Activated naive CD8-positive, alpha-beta T cell treated with anti-CD3 and anti-CD28 coated beads, Interleukin-2, amount 50 U/mL, for 16 hours (primary cell): ENCODE measurements at places on chromosomes 4 and X.

DNA sequence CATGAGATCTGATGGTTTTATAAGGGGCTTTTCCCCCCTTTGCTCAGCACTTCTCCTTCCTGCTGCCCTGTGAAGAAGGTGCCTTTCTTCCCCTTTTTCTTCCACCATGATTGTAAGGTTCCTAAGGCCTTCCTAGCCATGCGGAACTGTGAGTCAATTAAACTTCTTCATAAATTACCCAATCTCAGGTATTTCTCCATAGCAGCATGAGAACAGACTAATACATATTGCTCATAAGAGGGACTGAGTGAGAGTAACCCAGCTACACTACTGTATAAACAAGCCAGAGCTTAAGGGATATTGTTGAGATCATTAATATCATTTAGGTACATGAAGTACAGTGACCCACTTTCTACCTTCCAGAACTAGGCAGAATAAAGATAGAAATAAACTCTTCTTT lies 102.9 kb downstream of the TEX13A start:
- no peak for DNase-seq

DNA sequence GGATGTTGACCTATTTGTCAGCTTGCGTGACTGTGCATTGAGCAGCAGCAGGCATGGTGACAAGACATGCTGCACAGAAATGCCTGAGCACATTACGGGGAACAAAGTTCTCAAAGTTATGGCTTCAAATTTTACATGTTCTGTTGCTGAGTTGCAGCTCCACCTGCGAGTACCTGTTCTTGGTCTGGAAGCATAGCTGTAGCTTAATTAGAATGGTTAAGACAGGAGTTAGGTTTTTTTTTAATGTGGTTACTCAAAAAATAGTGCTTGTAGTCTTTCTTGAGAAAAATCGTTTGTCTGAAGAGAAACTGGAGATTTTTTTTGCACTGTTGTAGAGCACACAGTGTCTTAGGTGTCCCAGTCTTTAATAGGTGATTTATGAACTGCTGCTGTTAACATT lies 38.8 kb upstream of the GNPDA2 start:
- DNase-seq = no peak

GRCh38 chr4:70984589-70984988 lies 8.9 kb upstream of the DCK start:
- DNase-seq = no peak

- DNase-seq = no peak
Observed at GRCh38 chr4:168744021-168744420, 247.2 kb downstream of the PALLD start.

GRCh38 chr4:81913427-81913879 lies 441.7 kb upstream of the RASGEF1B start:
- peak; percentile 9 for DNase-seq

DNA sequence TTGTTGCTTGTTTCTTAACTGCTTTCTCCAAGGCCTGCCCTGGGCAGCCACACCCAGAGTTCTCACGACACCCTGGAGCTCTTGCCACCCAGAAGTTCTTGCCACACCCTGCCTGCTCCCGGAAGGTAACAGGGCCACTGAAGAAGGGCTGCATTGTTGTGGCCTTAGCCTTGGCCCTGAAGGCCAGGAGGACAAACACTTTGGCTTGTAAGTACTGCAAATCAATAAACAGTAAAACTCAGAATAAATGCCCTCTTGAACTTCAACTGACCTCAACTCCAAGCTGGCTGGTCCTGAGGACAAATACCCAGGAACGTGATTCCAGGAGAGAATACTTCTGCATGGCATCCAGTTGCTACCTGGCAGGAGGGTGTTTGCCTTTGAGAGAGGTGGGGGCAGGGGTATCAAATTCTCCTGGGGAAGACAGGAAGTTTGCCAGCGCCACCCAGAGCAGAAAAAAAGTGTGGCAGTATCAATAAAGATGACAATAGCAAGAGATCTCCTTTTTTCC lies 54.1 kb downstream of the TLR10 start:
- DNase-seq = no peak

- no peak for DNase-seq
Observed at GRCh38 chrX:151970661-151971060, 3.8 kb downstream of the GABRE start.

- no peak for DNase-seq
Observed at GRCh38 chrX:103774070-103774642, 2.5 kb upstream of the PLP1 start.

GRCh38 chr4:88775529-88775928 lies 77.9 kb upstream of the NAP1L5 start:
- no peak for DNase-seq

- no peak for DNase-seq
Observed at GRCh38 chrX:12322031-12322430, 183.8 kb downstream of the FRMPD4 start.

DNA sequence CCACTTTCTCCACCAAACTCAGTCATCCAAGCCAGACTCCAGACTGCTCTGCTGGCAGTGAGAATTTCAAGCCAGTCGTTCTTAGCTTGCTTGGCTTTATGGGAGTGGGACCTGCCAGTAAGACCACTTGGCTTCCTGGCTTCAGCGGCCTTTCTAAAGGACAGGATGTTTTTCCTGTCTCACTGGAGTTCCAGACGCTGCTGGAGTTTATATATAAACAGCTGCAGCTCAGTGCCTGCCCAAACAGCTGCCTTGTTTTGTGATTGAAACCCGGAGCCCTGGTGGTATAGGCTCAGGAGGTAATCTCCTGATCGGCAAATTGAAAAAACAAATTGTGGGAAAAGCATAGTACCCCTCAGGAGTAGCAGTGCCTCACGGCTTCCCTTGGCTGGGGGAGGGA lies 1165.8 kb upstream of the ADGRL3 start:
- DNase-seq = no peak

- DNase-seq = no peak
Observed at GRCh38 chr4:4981427-4981826, 37.8 kb downstream of the CYTL1 start.

DNA sequence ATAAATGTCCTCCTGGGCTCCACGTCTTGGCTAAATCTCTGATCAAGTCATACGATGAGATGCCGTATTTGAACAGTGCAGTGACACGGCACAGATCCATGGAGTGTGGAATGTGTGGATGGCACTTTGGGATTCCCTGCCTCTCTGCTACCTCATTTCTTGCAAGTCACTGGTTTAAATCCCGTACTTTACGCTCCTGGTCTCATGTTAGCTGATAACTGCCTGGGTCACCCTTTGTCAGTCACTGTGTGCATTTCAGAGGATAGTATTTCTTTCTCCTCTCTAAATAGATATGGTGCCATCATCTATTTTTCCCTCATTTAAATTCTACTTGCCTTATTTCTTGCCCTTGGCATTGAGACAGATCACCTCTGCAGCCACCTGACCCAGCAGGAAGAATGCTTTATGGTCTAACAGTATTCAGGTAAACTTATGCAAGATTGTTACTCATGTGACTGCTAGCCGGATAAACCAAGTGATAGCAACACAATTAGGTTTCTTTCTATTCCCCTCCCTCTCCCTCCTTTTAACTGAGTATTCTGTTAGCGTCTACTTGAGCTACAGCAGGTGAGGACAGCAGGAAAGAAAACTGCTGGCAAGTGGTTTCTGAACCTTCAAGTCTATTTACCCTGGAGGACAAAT lies 2.8 kb downstream of the EGF start:
- no peak for DNase-seq

DNA sequence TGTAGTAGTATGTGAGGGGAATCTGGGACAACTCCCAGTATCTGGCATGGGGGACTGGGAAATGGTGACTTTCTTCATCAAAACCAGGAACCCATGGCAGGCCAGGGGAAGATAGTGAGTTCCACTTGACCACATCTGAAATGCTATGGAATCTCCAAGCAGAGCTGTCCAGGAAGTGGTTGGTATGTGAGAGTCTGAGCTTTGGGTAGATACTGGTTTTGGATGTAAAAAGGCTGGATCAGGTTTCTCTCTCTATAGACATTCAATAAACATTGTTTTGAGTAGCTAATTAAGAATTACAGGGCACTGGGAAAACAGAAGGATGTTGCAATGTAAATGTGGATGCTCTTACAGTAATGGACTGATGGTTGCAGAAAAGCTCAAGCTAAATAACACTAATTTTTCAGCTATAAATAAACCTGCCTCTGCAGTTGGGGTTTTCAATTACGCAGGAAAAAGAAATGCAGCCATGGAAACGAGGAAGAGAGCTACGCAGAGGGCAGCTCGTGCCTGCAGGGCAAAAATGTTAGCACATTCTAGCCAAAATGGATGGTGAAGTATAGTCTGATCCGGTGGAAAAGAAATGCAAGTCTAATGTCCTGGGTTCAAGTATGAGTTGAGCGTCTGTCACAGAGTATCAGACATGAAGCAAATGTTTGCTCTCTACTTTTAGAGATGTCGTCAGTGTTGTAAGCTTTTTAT lies 13.4 kb upstream of the CHRNA9 start:
- no peak for DNase-seq

- no peak for DNase-seq
Observed at GRCh38 chr4:154497889-154498288, 6.3 kb upstream of the DCHS2 start.

DNA sequence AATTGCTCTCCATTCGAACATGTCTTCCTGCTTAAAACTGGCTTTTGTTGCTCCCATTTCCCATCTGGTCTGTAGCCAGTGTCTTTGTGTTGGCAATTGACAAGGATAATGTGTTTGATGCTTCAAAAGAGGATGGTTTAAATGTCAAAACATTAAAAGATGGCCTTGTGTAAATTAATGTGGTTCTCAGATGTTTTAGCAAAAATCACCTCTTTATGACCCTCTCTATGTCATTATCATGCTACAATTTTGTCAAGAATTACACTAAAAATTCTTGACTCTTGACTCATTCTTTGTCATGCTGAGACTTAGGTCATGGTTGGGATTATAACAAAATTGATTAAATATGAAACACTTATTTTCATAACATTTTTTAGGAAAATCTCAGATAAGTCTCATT lies 47.4 kb downstream of the TMEM131L start:
- DNase-seq = no peak

DNA sequence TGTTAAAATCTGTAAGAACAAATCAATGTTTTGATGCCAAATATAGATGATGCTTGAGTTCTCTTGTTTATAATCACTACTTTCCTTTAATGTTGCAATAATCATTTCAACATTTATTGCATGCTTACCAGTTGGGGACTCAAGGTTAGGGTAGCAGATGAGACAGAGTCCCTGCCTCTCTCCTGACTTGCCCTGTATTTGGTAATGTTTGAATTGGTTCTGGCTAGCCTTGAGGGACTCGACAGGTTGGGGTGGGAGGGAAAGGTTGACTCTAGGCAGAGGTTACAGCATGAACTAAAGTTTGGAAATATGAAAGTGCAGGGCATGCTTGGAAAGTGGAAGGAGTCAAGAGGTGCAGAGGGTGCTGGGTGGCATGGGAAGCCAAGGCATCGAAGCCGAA lies 2.0 kb downstream of the SEC24B start:
- no peak for DNase-seq

DNA sequence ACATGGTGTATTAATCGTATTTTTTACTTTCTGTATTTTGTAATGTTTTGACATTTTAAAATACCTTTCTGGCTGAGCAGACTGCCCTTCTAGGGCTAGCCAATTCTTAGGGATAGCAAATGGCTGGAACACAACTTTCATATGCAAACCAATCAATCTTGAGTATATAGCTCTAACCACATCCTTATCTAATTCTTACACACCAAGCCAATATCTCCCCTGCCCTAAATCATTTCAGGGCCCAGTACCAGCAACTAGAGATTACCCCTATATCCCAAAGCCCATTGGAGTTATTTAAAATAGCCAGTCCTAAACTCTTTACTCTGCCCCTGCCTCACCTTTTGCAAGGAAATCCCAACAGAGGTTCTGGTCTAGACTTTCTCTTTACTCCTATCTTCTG lies 58.3 kb downstream of the INTS12 start:
- no peak for DNase-seq

DNA sequence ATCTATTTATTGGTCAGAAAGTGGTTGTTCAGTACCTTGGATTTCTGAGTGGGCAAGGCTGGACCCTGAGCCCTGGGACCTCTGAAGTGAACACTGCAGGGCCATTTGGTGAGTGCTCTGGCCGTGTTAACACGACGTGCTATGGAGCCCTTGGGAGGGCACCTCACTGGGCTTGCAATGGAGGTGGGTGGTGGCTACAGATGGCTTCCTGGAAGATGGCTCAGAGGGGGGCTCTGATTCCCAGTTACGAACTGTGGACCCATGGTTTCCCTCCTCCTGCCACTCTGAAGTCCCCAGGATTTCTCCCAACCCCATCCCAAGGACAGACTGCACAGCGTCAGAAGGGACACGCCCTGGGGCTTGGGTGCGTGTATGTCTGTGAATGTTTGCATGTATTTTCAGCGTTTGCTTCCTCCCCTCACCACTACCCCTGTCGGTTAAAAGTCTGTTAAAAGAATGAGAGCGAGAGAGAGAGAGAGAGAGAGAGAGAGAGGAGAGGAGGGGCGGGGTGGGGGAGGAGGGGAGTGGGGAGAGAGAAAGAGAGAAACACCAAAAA lies 3.7 kb upstream of the RHOH start:
- DNase-seq = no peak

DNA sequence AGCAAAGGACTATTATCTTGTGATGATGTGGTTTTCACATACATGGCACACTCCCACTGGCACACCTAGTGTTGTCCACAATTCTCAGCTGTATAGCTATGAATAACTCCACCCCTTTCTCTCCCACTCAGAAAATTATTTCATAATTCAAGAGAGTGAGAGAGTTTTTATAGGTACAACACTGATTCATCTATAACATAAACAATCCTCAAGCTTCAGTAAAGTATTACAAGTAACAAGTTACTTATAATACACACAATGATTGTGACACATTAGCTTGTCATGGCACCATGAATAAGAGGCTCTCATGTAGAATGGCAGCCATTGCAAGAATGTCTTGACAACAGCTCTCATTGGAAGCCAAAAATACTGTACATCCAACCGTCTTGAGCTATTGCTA lies 43.9 kb downstream of the RAB40A start:
- DNase-seq = no peak

- DNase-seq = no peak
Observed at GRCh38 chr4:111639120-111639690, 506.0 kb upstream of the FAM241A start.

DNA sequence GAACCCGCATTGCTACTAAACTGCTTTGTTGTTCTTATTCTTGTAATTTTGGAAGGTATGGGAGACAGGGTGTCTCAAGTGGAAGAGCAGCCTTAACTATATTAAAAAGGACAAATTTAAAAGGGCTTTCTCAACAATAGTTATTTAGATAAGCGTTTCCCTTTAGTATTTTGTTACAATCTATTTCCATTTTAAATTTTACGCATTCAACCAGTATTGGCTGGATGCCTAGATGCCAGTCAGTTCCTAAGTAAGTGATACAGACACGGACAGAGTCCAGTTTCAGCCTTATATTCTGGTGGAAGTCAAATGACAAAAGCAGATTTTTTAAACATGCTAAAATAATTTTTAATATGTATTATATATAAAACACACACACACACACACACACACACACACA lies 28.3 kb downstream of the FAT1 start:
- no peak for DNase-seq

- no peak for DNase-seq
Observed at GRCh38 chrX:56069299-56069931, 162.7 kb upstream of the KLF8 start.
